ENCODE measurements at places on chromosomes 3 and 15.

- no peak for DNase-seq
Measured at GRCh38 chr3:16936233-16936632, 51.5 kb downstream of the PLCL2 start.

DNA sequence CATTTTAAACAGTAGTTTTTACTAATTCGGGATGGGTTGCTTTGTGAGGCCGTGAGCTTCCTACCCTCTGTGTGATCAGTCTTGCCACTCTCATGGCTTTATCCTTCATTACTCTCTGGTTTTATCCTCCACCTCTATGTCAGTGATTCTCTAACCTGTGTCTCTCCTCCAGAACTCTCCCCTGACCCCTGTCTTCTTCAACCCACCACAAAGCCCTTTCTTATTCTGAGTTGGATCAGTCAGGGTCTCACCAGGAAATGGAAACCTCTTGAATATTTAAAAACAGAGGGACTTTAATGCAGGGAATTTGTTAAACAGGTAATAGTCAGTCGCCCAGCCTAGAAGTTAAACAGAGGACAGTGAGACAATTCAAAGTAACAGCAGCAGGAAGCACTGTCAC, 64.2 kb upstream of the ADPGK start:
- DNase-seq = no peak

- no peak for DNase-seq
Measured at GRCh38 chr3:24829629-24830229, 335.1 kb upstream of the THRB start.

DNA sequence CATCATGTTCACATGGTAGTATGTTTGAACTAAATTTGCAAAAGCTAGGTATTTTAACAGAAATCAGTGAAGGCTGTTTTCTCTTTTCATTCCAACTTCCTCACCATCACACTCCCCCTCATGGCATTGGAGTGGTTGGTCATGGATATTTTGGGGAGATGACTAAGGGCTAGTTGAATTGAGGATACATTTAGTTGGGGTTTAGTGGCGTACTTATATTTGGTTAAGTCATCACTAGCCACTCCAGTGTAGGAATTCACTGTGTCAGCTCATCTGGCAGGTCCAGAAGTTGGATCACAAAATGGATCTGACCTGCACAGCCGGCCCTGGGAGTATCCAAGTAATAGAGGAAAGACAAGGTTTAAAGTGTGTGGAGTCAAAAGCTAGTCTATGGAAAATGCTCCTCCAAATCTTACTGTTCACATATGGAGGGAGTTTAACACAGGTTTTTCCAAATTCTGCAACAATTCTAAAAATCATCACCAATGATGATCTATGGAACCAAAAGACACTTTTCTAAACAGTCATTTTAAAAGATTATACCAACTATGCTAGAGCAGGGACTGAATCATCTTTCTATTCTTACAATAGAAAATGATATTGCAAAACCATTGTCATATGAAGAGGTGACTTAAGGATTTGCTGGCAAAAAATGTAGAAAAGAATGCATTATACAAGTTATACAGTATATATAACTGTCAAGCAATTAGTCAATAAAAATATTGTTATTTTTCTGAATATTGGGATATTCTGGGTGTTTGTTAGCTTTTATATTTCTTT, 247.8 kb upstream of the PEX5L start:
- DNase-seq = no peak

GRCh38 chr15:42919799-42920518, 619 bp downstream of the TTBK2 start:
- DNase-seq = peak; percentile 58

DNA sequence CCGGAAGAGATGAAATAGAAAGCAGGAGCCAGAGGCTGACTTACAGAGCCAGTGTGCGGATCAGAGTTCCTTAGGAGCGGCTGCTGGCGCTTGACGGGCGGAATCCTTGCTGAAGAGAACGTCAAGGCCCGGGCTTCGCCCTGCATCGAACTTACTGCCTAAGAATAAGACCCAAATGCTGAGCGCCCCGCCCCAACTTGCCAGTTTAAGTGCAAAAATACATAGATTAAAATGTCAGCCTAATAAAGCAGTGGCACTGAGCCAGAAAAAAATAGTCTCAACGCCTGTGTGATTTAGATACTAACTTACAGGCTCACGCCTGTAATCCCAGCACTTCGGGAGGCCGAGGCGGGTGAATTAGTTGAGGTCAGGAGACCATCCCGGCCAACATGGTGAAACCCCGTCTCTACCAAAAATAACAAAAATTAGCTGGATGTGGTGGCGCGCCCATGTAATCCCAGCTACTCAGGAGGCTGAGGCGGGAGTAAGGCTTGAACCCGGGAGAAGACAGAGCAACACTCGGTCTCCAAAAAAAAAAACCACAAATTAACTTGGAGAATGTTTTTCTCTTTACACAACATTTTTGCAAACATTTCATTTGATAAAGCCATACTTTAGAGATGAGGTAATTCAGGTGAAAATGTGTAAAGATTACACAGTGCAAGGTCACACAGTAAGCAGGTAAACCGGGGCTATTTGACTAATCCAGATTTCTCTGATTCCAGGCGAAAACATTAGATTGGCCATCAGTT, 1.2 kb upstream of the UBP1 start:
- no peak for DNase-seq

DNA sequence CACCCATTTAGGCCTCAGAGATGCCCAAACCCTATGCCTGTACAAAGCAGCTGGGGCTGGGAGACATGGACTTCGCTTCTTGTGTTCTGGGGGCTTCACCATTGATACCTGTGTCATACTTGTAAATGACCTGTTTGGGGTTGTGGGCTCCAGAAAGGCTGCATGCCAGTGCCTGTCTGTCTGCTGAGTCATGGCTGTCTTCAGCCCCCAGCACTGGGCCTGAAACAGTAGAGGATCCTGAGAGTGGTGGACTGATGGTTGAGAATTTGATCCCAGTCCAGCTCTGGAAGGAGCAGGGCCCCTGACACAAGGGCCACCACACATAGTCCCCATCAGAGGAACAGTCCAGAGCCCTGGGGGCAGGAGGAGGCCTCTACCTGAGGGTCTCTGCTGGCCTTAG, 24.6 kb upstream of the APEH start:
- no peak for DNase-seq

- DNase-seq = no peak
Measured at GRCh38 chr3:154126651-154127050, 5.5 kb downstream of the ARHGEF26 start.

GRCh38 chr15:48940508-48940907, 23.2 kb downstream of the SHC4 start:
- no peak for DNase-seq

GRCh38 chr3:115903843-115904242, 280.5 kb downstream of the GAP43 start:
- DNase-seq = no peak

GRCh38 chr3:58492494-58492905, 604 bp downstream of the KCTD6 start:
- DNase-seq = no peak

DNA sequence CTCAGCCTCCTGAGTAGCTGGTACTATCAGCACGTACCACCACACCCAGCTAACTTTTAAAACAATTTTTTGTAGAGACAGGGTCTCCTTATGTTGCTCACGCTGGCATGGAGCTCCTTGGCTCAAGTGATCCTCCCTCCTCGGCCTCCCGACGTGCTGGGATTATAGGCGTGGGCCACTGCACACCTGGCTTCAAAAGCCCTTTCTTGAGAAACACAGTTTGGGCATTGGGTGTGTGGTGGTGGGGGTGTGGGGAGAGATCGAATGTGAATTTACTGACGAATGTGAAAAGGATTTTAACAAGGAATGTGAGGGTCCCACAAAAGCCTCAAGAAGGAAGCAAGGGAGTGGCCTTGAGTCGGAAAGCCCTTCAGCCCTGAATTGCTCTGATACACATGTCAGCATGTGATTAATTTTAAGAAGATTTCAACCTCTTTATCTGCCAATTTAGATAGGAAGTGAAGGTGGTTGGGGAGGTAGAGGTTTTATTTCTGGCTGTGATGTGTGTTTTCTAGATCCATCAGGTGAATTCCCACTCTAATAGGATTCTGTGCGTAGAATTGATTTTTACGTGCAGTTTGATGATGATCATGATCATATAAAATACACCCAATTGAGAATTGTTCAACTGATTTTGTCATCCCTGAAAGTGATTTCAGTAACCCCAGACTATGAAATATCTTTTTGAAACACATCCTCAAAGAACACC, 1.1 kb downstream of the CCR4 start:
- no peak for DNase-seq

DNA sequence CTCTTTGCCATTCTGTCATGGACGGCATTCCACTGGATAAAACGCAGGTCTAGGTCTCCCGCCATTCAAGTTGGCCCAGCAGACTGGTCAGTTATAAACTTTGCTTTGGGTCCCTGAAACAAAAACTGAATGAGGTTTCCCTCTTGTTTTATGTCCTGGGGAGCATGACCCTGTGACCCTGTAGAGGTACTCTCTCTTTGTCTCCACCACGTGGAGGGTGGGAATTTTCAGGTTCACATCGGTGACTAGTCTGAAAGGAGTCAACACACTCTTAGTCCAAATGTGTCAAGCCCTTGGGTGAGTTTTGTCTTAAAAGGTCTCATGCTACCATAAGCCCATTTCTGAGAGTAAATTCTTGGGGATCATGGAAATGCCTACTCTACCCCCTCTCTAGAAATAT, 139.9 kb downstream of the PLCH1 start:
- DNase-seq = no peak

DNA sequence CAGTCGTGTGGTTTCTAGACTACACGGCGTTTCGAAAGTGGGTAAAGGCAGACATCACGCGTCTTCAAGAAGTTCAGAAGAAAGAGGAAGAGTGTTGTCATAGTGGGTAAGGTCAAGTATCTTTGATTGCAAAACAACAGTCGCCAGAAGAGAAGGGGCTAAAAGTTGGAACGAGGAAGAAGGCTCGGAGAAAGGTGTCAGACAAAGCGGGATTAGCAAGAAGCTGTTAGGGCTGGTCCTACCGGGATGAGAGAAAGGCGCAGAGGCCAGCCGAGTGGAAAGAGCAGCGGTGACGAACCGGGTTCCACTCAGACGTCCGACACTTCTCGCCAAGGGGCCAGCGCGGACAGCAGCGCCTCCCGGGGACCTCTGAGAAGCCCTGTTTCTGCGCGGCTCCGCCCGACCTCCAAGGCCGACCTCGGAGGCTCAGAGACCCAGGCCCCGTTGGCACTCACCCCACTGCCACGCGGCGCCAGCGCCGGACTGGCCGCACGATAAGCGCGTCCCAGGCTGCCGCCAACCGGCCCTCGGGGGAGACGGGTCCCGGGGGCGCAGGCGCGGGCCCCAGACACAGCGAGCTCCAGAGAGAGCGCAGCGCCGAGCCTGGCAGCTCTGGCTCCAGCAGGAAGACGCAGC, 436 bp downstream of the ADPGK start:
- DNase-seq = no peak

- DNase-seq = peak; percentile 78
Measured at GRCh38 chr3:15329046-15330005, 3.1 kb downstream of the SH3BP5 start.

DNA sequence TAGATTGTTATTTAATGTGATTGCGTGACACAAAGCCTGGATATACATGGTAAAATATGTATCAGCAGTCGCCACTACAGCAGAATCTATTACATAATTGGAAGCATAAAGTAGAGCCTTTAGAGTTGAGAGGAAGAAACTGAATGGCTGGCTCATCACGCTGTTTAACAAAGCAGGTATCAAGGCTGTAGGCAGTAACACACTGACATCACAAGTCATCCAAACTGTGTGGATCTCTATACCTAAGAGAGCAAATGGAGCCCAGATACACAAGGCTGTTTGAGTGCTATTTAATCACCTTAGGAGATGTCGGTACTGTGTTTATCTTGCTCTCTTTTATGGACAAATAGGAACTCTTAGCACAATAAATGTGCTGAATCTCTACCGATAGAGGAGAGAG, 864.4 kb downstream of the VGLL3 start:
- no peak for DNase-seq

GRCh38 chr15:25535866-25536265, 97.0 kb upstream of the UBE3A start:
- DNase-seq = no peak

DNA sequence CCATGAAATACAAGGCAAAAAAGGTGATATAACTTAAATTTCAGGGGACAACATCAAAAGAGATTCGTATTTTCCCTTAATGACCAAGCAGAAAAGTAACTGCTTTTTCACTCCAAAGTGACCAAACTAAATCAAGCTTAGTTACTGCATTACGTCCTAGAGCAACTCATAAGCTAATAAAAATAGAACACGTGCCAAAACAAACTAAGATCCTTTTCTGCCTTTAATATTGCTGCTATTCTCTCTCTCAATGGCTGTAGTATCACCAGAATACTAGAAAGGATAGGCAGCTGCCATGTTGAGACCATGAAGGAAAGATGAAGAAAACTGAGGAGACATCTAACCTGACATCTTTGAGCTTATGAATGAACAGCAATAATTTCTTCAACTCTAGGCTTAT, 43.3 kb downstream of the UBXN7 start:
- DNase-seq = no peak

DNA sequence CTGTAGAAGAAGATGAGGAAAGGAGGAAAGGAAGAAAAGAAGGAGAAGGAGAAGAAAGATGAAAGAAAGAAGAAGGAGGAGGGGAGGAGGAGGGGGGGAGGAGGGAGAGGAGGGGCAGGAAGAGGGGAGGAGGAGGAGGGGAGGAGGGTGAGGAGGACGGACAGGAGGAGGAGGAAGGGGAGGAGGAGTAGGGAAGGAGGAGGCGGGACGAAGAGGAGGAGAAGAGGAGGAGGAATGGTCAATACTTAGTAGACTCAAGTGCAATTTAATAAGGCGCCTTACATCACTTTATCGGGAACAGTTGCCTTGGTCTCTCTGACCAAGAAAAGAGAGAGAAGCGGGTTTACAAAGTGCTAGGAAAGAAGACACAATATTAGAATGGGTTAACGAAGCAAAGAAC, 23.7 kb upstream of the NR2E3 start:
- DNase-seq = no peak

- no peak for DNase-seq
Measured at GRCh38 chr15:100330221-100330620, 11.6 kb downstream of the ADAMTS17 start.

GRCh38 chr3:35743218-35743617, 103.9 kb downstream of the ARPP21 start:
- no peak for DNase-seq

GRCh38 chr3:103337179-103337845, 902.5 kb downstream of the ZPLD1 start:
- no peak for DNase-seq

GRCh38 chr3:133206921-133207320, 168.7 kb downstream of the TMEM108 start:
- no peak for DNase-seq

DNA sequence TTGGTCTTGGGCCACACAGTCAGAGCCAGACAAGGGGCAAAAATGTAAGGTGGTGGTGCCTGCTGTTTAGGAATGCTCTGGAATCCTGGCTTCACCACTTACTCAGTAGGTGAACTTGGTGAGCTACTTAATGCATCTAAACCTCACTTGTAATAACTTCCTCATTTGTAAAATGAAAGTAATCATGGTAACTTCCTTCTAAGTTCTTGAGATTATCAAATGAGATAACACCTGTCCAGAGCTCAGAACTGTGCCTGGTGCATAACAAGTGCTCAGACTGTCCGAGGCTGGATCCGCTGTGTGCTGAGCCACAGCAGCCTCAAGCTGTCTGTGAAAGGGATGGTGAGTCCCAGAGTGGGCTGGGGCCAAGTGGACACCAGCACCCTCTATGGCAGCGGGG, 62.8 kb upstream of the KY start:
- no peak for DNase-seq

GRCh38 chr3:184339001-184339400, 1.6 kb downstream of the FAM131A start:
- peak; percentile 35 for DNase-seq
